ENCODE measurements at places on chromosomes 13 and 19.

- DNase-seq, result no peak
These were observed 282.8 kb upstream of the EDNRB start for GRCh38 chr13:78201411-78201810.

DNA sequence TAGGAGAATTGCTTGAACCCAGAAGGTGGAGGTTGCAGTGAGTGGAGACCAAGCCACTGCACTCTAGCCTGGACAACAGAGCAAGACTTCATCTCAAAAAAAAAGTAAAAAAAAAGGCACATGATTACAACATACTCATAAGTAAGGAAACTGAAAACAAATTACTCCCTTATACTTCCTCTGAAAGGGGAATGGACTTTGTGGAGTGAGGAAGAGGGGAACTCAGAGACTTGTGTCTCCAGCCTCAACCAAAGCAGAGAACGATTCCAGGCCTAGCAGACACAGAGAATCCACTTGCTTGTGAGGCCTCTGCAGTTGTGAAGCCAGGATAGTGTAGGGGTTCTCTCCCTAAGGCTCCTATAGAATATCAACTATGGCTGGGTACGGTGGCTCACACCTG is 4.3 kb upstream of the LATS2 start:
- no peak for DNase-seq

GRCh38 chr19:8392017-8392591 is 1.9 kb downstream of the RAB11B start:
- no peak for DNase-seq

DNA sequence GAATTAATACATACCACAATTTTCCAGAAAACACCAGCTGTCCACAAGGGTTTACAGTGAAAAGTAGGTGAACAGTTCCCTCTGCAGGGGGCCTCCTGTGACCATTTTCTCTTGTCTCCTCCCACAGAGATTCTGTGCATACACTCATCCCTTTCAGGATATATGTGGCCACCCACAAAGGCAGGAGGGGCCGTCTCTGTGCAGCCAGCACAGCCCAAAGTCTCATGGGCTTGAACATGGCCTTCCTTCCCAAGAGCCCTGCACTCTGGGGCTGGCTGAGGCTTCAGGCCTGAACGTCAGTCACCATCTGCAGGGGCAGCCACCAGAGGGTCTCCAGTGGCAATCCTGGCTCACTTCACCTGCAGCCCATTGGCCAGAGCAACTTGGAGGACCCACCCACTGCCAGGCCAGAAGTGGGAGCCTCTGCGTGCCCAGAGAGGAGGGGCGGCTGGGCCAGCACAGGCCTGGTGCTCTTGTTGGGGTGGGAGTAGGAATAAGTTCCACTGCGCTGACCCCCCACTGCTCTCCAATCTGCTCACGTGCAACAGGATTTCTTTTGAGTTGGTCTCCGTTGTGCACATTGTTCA is 25.1 kb downstream of the TMEM161A start:
- DNase-seq, result no peak

DNA sequence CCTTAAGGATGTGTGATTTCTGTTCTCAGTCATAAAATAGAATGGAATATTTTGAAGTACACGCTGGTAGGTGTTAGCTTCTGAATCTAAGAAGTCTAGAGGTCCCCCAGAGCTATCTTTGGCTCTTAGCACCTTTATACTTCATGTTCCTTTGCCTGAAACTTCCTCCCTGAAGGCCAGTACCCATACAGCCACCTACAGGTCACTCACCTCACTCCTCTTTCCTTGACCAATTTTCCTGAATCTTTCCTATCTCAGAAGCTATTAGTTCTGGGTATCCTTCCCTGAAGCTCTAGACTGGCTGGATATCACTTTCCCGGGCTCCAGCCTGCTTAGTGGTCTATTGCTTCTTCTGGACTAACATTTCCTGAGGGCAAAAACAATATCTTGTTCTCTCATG is 93.4 kb upstream of the EDNRB start:
- no peak for DNase-seq

All from hippocampal formation (tissue), 2 donors.